Naive thymus-derived CD8-positive, alpha-beta T cell (primary cell): ENCODE measurements at places on chromosomes 3 and 15.
A peak's percentile ranks its signal among the peaks of the same experiment; 100 is the strongest.

DNA sequence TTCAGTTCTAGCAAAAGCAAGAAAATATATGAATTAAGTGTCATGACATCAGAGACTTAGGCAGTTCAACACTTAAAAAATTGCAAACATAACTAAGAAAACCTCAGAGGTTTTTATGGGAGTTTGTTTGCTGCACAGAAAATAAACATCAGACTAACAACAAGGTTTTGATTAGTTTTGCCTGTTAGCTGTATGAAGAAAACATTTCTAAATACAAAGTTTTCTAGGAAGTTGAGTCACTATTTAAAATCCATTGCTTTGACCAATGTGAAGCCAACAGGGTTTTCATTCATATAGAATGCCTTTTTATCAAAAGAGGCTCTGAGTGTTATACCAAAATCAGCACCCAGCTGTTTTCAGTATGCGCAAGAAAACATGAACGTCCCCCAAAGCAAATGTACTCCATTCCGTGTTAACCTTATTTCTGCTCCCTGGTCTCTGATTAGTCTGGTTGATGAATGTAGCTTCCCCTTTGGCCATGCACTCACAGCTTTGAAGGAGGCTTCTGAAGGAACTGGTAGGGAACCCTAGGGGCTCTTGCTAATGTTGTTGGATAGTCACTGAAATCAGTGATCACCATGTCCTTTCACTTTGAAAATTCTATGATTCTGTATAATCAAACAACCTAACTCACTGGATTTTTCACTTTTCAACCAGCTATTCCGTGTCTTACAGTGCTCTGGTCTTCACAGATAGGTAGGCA lies 89.6 kb upstream of the TSEN2 start:
- no peak for DNase-seq

GRCh38 chr15:89743594-89743993 lies 7.5 kb downstream of the MESP1 start:
- no peak for DNase-seq

GRCh38 chr3:142225885-142226215 lies 465 bp upstream of the GK5 start:
- no peak for DNase-seq

DNA sequence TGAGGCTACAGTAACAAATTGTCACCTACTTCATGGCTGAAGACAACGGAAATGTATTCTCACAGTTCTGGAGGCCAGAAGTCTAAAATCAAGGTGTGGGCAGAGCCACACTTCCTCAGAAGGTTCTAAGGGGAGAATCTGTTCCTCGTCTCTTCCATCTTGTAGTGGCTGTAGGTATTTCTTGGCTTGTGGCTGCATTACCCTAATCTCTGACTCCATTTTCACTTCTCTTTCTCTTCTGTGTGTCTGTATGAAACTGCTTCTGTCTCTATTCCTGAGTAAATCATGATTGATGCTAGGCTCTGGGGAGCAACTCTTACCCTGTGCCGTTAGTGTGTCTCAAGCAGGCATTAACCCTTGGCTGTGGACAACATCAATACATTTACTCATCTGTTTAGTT lies 164.7 kb downstream of the SQOR start:
- DNase-seq = no peak

DNA sequence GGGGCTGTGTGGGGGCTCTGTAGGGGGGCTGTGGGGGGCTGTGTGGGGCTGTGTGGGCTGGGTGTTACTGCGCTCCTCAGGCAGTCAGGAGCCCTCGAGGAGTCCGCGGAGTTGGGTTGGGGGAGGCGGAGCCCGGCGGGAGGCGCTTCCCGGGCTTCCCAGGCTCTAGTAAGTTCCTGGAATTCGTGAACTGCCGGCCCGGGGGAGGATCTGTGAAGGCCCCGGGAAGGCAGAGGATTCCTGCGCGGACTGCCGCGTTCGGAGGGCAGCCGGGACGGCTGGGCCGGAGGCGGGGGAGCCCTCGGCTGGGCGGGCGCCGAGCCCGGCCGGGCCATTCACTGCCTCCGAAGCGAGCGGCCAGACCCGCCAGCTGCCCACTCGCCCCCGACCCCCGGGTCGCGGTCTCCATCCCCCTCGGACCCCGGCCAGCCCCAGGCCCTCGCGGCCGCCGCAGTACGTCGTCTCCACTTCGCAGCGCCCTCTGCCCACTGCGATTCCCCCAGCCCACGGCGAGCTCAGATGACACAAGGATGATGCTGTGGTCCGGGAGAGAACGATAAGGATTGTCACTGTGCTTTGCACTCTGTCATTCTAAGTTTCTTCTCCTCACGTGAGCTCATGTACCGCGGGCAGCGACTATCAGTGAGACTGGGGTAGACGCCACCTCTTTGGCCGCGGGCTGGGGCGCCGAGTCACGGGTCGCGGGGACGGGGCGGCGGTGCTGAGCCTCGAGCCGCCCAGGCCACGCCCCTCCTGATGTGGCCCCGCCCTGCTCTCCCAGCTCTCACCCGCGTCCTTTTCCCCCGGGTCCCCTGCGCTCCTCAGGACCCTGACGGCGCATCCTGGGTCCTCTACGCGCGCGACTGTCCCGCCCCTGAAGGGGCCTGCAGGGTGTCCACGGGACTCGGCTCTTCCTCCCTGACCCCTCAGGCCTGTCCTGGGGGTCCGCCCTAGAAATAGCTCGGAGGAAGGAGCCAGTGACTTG lies 65.3 kb downstream of the KLF13 start:
- DNase-seq = peak; percentile 69

DNA sequence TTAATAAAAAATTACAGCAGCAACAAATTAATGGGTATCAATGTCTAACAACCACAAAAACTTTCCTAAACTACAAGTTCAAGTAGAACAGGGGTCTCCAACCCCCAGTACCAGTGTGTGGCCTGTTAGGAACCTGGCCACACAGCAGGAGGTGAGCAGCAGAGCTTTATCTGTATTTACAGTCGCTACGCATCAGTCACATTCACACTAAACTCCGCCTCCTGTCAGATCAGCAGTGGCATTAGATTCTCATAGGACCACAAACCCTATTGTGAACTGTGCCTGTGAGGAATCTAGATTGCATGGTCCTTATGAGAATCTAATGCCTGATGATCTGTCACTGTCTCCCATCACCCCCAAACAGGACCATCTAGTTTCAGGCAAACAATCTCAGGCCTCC lies 18.5 kb upstream of the LIPC start:
- DNase-seq = no peak

GRCh38 chr3:147906285-147906684 lies 497.1 kb downstream of the ZIC1 start:
- DNase-seq = no peak

- DNase-seq = peak; percentile 89
Observed at GRCh38 chr15:99928429-99928981, 195.3 kb upstream of the LYSMD4 start.

- DNase-seq = no peak
Observed at GRCh38 chr3:167705840-167706239, 28.9 kb downstream of the PDCD10 start.

GRCh38 chr15:59400103-59400813 lies 27.6 kb upstream of the MYO1E start:
- no peak for DNase-seq

- no peak for DNase-seq
Observed at GRCh38 chr15:78243058-78243457, 8.7 kb upstream of the ACSBG1 start.

GRCh38 chr3:53843195-53844177 lies 2.7 kb downstream of the CHDH start:
- DNase-seq = no peak

GRCh38 chr3:72320955-72321303 lies 527.3 kb downstream of the SHQ1 start:
- DNase-seq = no peak

DNA sequence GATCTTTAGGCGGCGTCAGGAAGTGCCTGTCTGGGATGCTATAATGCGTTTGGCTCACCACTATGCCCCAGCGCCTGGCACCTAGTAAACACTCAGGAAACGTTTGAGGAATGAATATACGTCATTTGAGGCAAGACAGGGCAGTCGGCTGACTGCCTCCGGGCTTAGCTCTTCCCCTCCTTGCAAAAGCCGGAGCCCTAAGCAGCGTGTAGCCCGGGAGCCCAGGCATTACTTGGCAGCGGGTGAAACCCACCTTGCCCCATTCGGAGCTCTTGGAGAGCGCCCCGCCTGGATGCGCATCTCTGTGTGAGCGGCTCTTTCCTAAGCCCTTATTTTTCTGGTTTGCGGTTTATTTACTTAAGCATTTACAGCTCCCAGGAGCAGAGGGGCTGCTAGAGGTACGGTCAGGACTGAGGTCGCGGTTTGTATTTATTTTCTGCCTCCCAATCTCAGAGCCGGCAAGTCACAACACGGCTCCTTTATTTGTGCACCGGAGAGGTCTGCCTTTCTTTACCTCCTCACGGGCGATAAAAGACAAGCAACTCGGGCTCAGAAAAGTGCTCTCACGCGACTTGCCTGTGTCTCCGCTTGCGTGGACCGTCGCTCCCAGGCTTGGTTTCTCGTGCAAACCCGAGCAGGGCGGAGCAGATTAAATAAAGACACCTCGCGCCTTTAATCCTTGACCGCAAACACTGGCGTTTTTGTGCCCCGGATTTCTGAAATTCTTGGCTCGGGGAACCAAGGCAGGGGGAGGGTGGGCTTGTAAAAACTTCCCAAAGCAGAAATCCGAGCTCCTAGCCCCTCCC lies 737 bp upstream of the ITPR1 start:
- DNase-seq = peak; percentile 53

GRCh38 chr15:84973492-84974460 lies 7.9 kb upstream of the PDE8A start:
- no peak for DNase-seq

DNA sequence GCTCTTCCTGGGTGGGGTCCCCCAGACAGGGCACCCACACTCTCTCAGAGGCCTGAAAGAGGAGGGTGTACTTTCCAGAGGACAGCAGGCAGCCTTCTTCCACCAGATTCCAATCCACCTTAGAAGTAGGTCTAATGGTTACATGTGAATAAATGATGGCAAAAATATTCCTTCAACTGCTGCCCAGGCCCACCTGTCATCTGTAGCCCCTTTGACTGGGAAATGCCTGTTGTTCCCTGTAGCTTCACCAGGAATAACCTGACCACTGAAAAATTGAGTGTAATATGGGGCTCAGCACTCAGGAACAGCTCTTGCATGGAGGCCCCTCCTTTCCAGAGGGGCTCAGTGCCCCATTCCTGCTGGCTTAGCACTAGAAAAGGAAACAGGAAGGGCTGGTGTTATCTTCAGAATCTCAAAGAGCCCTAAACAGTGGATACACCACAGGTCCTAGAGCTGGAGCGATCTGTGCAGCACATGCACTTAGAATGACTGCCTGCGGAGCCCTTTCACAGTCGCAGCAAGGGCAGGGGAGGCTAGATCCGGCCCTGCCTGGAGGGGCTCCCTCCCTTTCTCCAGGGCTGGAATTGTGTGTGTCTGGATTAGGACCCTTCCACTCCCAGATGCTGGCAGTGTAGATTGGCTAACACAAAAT lies 32.1 kb downstream of the SLC22A14 start:
- no peak for DNase-seq

- no peak for DNase-seq
Observed at GRCh38 chr15:76470691-76471090, 134.1 kb downstream of the ISL2 start.

DNA sequence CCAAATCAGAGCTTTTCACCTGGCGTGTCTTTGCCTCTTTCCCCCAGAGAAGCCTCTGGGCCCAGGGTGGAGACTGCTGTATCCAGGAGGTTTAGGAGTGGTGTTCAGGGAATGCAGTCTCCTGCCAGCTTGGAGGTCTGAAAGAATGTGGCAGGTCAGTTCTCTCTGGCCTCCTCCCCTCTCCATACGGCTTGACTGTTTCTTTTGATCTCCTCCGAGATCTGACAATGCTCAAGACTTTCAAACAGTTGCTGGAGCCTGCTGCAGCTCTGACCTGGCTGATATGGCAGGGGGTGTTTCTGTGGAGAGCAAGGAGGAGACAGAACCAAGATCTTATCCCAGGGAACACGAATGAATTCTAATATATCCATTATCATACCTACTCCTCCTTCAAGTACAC lies 24.7 kb upstream of the TM4SF4 start:
- DNase-seq = no peak

DNA sequence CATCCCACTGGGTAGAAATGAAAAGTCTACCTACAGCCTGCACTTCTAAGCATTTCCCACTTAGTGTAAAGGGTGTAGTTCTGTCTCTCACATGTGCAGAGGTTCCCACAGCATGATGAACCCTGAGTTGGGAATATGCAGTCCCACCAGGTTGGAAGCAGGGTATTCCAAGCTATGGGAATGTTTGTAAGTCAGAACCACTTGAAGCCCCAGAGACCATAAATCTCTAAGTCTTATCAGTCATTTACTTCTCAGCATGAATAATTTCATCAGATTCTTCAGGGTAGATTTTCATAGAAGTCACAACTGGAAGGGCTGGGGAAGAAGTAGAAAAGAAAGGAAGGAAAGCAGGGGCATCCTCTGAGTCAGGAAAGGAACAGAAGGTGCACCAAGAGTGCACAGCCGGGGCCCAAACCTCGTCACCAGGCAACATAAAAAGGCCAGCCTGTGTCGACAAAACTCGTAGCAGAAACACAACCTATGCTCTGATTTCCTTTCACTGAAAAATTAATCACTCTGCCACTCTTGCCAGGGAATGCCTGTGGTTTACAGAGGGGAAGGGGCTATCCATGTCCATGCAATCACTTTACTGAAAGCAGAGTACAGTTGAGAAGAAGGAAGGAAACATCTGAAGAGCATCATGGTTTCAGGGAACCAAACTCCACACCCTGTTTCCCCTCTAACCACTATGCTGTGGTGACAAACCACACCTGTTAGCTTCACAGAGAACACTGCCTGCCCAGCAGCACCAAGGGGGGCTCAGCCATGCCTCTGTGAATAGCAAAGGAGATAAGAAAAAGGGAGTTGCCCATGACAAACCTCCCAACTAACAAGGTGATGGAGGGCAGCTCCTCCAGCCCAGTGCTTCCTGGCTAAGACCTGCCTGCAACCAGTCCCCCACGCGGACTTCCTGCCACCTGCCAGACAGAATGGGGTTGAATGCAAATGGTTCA lies 40.5 kb downstream of the SH3BP5 start:
- peak; percentile 84 for DNase-seq

GRCh38 chr3:3559786-3560185 lies 239.4 kb upstream of the LRRN1 start:
- no peak for DNase-seq

DNA sequence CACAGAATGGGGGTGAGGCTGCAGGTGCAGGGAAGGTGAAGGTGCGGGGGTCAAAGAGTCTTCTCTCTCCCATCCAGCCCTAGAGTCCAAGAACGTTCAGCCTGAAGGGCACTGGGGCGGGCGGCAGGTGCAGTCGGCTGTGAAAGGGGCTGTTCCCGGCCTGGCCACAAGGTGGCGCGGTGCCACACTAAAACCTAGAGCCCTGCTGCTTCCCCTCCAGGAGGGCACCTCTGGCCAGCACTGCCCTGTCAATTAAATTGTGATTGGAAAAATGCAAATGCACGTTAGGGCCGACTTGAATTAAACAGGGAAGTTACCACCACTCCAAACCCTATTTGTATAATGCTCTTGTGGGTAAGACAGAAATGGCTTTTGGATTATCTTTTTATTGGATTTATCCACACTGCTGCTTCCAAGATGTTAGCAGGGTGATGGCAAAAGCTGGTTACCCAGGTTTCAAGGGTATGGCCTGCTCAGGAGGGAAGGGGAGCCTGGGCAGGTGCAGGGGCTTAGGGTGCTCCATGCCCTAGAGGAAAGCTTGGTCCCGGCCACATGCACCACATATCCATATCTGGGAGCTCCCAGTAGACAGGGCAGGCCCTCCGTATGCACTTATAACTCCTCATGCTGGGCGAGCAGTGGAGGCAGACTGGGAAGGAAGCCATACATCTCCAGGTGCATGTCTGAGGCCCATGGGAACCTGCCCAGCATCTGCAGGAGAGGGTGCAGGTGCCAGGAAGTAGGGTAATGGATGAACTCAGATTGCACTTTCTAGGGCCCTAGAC lies 119.8 kb downstream of the ADCY5 start:
- peak; percentile 72 for DNase-seq
